Transverse colon (tissue), 4 donors: ENCODE measurements at places on chromosomes 6 and 20. TPM values are rescaled to one million over a fixed set of nuclear protein-coding genes. Genes with fewer than 3 reads are reported as not detected.

DNA sequence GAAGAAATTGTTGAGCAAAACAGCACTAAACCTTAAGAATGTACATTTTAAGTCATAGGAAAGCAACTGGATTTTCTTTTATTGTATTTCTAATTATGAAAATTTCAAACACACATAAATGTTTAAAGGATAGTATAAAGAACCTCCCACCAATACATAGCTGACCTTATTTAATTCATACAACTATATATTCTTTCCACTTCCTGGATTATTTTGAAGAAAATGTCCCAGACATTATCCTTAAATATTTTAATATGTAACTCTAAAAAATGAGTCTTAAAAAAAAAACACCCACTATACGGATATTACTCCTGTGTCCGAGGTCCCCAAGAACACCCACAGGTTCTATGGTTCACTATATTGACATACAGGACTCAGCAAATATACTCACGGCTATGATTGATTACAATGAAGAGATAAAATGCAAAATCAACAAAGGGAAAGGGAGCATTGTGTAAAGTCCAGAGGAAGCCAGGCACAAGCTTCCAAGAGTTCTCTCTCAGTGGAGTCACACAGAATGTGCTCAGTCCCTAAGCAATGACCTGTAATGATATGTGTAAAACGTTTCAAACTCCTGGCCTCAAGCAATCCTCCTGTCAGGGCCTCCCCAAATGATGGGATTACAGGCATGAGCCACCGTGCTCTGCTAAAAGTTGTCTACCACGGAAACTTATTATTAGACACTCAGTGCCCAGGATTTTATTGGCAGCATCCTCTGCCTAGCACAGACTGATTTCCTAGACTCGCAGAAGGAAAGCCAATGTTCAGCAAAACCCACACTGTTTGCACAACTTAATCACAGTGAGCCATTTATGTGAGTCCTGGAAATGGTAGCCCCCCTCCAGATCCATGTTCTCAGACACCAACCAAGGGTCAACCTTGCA lies 23.2 kb downstream of the GLYATL3 start:
- peak overlapping the region; percentile 68 for H3K27ac ChIP-seq
- H3K27me3 ChIP-seq: no peaks in the 10 kb centered on the region
- peaks cover 10% of the 10 kb centered on the region for H3K4me1 ChIP-seq
- peak; percentile 15 for DNase-seq

DNA sequence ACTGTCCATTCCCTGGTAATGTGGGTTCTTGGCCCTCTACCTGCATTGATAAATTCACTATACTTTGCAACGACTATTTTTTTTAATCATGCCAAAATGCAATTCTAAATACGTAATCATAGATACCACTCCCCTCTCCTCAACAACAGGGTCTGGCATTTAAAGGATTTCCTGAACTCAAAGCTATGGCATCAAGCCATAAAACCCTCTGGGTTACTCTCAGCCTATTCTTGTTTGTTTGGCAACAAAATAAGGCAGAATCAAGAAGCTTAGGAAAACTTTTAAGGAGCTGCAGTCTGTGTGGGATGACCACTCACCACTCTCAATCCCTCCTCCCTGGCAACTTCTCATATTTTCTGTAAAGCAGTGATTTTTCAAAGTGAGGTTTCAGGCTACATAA lies 669.9 kb upstream of the ID4 start:
- no peak for DNase-seq
- no peak overlapping the region for H3K27ac ChIP-seq
- H3K4me3 ChIP-seq: no peak overlapping the region
- no peaks in the 10 kb centered on the region for H3K4me1 ChIP-seq
- H3K27me3 ChIP-seq: no peaks in the 10 kb centered on the region
- H3K36me3 ChIP-seq: no peaks in the 10 kb centered on the region

- no peak for DNase-seq
- H3K27ac ChIP-seq: no peak overlapping the region
- no peaks in the 10 kb centered on the region for H3K4me1 ChIP-seq
- H3K4me3 ChIP-seq: no peak overlapping the region
Measured at GRCh38 chr6:40164345-40164755, 230.1 kb upstream of the MOCS1 start.

- H3K36me3 ChIP-seq: no peaks in the 10 kb centered on the region
- no peaks in the 10 kb centered on the region for H3K4me1 ChIP-seq
- peaks cover 100% of the 10 kb centered on the region for H3K27me3 ChIP-seq
Measured at GRCh38 chr6:27553123-27553904, 80.4 kb upstream of the ZNF184 start.

The CRISP3 gene
- not detected for total RNA-seq

DNA sequence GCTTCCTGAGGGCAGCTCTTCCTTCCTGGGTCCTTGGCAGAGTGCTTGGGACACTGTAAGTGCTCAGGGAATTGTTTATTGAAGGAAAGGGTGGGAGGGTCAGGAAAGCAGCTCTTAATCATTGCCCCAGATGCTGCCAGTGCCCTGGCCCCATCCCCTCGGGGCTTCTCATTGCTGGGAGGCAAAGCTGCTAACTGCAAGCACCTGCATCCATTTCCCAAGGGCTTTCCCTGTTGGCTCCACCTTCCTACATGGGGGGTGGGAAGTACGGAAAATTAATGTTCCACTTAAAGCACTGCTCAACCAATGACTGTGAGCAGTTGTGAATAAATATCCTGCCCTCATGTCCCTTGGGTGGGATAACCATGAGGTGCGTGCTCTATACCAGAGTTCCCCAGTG lies 56.4 kb downstream of the NDUFAF5 start:
- no peaks in the 10 kb centered on the region for H3K27me3 ChIP-seq
- no peaks in the 10 kb centered on the region for H3K4me1 ChIP-seq
- H3K27ac ChIP-seq: no peak overlapping the region
- no peak overlapping the region for H3K4me3 ChIP-seq
- H3K36me3 ChIP-seq: no peaks in the 10 kb centered on the region

DNA sequence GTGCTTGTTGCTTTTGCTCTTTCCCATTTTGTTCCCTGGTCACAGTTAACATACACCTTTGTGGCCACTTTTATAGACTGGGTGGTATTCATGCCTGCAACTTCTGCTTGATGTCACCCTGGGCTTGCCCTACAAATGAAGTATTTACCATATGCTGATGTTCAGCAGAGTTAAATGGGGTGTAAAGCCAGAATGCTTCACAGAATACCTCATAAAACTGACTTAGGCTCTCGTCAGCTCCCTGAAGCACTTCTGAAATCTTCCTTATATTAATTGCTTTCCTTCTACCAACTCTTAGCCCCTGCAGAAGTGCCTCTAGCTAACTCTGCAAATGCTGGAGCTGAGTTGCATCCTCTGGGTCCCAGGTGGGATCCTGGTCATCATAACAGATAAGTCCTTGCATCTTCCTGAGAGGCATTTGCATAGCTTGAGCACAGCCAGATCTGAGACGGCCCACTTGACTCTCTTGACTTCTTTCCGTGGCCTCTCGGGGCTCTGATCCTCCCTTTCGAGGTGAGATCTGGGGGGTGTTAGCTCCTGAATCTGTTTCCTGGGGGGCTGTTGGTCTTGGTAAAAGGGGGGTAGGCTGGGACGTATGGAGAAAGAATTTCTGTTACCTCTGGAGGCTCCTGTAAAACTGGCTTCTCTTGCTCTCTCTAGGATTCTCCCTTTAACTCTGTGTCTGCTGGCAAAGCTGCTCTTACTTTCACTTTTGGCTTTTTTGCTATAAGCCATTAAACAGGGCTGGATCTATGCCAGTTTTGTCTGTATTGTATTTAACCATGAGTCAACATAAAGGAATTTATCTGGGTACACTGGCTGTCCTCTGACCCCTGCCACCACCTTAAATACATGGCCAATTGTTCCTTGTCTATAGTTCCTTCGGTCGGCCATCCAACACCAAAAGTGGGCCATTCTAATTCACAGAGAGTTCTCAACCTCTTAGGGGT lies 223.0 kb upstream of the SYNCRIP start:
- H3K4me1 ChIP-seq: peaks cover 26% of the 10 kb centered on the region
- no peak for DNase-seq
- H3K27ac ChIP-seq: peak overlapping the region; percentile 69
- peak overlapping the region; percentile 26 for H3K4me3 ChIP-seq
- H3K36me3 ChIP-seq: no peaks in the 10 kb centered on the region

The OXT gene
- not detected for total RNA-seq

GRCh38 chr6:14146506-14147096 lies 29.0 kb downstream of the CD83 start:
- no peaks in the 10 kb centered on the region for H3K27me3 ChIP-seq
- H3K27ac ChIP-seq: no peak overlapping the region
- no peak for DNase-seq
- H3K36me3 ChIP-seq: no peaks in the 10 kb centered on the region

The SLC52A3 gene
- total RNA-seq: 10.8 TPM

GRCh38 chr6:1965596-1966224 lies 279.7 kb downstream of the GMDS start:
- no peak overlapping the region for H3K4me3 ChIP-seq
- H3K4me1 ChIP-seq: no peaks in the 10 kb centered on the region
- no peak overlapping the region for H3K27ac ChIP-seq
- no peak for DNase-seq

- H3K4me1 ChIP-seq: no peaks in the 10 kb centered on the region
- H3K4me3 ChIP-seq: no peak overlapping the region
- H3K27me3 ChIP-seq: peaks cover 3% of the 10 kb centered on the region
- no peak for DNase-seq
- no peaks in the 10 kb centered on the region for H3K36me3 ChIP-seq
Measured at GRCh38 chr6:50699051-50699775, 14.1 kb upstream of the TFAP2D start.

The CD83 gene
- 1.2 TPM for total RNA-seq

DNA sequence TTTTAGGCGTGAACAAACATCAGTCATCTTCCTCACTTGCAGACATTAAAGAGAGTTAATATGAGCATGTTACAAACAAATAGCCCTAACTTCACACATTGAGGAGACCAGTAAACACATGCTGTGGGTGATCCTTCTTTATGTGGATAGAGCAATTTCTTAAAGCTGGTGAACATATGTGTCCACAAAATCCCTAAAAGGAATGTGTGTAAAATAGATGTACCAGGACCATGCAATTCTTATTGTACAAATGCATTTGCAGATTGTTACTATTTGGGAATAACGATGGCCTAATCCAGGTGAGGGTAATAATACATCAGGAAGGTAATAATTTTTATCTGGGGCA lies 228.9 kb downstream of the ALDH8A1 start:
- no peaks in the 10 kb centered on the region for H3K27me3 ChIP-seq
- DNase-seq: no peak
- H3K4me3 ChIP-seq: no peak overlapping the region
- no peaks in the 10 kb centered on the region for H3K4me1 ChIP-seq
- peak overlapping the region; percentile 39 for H3K27ac ChIP-seq
- no peaks in the 10 kb centered on the region for H3K36me3 ChIP-seq
